ENCODE measurements at places on chromosomes 7 and 10. TPM values are rescaled to one million over a fixed set of nuclear protein-coding genes. Genes with fewer than 3 reads are reported as not detected.
A peak's percentile ranks its signal among the peaks of the same experiment; 100 is the strongest.

DNA sequence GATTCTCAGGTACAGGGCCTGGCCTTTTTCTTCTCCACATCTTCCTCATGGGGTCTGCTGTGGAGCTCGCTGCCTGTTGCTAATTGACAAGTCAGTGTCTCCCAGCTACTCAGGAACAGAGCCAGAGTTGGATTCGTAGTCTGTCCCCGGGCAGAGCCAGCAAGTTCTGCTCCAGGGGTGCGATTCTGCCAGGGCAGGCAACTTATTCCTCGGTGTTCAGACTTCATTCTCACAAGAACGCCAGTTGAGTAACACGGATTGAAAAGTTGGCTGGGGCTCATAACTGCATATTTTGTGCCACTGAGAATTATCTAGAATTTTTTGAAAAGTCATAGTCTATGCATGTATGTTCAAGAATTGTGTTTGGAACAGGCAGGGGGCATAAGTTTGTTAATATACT lies 336.7 kb upstream of the NPVF start:
- no peak for DNase-seq

GRCh38 chr7:155168597-155169480 lies 98.7 kb downstream of the HTR5A start:
- DNase-seq, result no peak

- DNase-seq, result no peak
Observed at GRCh38 chr7:88760136-88760515, 626 bp downstream of the ZNF804B start.

DNA sequence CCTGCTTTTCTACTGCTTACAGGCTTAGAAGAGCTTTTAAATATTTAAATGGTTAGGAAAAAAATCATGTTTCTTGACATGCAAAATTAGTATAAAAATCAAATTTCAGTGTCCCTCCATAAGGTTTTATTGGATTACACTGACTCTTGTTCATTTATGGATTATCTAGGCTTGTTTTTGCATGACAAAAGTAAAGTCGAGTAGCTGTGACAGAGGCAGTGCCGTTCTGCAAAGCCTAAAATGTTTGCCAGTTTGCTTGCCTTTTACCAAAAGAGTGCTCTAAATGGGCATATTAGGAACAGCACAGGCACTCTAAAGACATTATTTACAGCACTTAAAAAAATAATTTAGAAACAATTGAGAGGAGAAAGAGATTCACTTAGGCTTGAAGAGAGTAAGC lies 139.6 kb downstream of the TSPAN12 start:
- DNase-seq, result no peak

The AEBP1 gene
- 1.1 TPM for total RNA-seq

The GBX1 gene
- total RNA-seq, result not detected

The OR13A1 gene
- total RNA-seq, result not detected

The RAPGEF5 gene
- 0.28 TPM for total RNA-seq

DNA sequence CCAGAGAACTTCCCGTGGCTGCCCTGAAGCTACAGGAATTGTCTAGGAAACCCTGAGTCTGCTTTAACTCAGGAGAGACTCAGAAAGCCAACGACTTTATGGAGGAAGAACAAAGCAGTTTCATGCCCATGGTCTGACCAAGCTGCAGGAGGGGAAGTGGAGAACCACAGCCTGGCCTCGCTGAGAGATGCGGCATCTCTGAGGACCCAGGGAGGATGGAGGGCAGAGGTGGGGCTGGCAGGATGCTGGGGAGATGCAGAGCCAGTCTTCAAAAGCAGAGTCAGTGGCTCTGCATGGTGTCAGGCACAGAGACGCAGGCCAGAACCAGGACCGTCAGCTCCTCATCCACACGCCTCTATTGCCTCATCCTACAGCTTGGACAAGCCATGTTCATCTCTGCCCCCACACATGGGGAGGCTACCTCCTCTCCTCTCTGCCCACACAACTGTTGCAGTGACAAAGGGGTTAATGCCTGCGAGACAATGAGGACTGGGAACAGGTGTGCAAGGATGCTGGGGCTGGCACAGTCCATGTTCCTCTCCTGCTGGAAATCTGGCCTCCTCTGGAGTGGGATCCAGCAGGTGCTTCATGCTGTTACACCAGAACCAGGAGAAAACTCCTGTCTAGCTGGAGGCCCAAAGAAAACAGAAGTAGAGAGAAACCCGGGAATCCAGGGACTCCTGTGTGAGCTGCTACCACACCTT lies 267.0 kb downstream of the PLXNA4 start:
- DNase-seq, result no peak

DNA sequence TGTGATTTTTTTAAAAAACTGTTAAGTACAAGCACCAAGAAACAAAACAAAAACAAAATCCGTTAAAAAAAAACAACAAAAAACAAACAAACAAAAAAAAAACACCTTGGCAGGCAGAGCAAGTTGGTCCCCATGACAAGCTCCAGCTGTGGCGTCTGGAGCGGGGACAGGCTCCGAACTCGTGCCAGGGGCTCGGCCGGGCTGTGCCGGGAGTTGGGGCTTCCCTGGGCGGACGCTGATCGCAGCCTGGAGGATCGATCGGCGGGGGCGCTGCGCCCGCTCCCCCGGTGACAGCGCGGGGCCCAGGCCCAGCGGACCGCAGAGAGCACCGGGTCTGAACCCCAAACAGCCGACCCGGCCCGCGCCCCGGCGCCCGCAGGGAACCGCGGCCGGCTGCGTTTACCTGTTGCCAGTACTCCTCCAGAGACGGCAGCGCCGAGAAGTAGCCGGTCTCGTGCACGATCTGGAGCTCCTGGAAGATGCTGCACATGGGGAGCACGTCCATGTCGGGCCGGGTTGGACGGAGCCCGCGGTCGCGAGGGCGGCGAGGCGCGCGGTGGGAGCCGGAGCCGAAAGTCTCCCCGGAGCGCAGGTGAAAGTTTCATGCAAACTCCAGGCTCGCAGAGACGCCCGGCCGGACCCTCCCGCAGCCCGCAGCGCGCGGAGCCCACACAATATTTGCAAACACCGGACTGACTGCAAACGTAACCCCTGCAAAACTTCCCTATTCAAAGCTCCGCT lies at the start of gene KLF6:
Gene KLF6 (minus strand): TSS at position 700 of the 741 bp plus-strand sequence. CDS start 195 bp downstream, at position 505.
- peak; percentile 28 for DNase-seq

GRCh38 chr7:79400222-79400621 lies 53.2 kb downstream of the MAGI2 start:
- no peak for DNase-seq

- no peak for DNase-seq
Observed at GRCh38 chr7:70953796-70954195, 178.1 kb upstream of the GALNT17 start.

DNA sequence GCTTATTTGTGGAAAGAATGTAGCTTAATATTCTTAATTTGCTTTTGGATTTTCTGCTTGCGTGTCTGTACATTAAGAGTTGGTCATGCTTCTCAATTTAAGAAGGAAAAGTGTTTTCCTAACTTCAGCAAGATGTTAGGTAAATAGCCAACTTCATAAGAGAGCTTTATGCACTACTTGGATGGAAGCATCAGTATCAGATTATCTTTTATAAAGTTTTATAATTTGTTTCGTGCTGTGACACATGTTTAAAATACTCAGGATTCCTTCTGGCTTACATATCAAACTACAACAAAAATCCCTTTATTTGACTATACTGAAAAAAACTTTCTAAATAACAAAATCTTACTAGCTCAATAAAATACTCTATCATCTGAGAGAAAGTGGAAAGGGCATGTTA lies 34.8 kb upstream of the AGR2 start:
- peak; percentile 41 for DNase-seq

DNA sequence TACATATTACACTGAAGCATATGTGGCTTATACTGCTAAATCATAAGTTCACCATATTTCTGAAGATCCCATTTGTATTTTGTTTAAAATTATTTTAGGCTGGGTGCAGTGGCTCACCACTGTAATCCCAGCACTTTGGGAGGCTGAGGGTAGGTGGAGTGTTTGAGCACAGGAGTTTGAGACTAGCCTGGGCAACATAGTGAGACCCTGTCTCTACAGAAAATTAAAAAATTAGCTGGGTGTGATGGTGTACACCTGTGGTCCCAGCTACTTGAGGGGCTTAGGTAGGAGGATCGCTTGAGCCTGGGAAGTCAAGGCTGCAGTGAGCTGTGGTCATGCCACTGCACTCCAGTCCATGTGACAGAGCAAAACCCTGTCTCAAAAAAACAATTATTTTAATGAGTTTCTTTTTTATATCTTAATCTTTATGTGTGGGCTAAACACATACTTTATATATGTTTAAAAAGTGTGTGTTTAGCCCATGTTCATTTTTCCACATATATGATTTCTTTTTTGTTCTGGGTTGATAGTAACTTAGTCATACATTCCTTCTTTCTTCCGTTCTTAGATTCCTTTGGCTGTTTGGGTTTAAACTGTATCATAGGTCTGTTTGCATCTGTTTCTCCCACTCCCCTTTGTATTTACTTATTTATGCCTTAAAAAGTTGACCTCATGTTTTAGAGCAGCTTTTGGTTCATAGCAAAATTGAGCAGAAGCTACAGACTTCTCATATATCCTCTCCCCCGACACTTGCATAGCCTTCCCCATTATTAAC lies 33.5 kb downstream of the RSBN1L start:
- DNase-seq, result peak; percentile 31

The SLC26A4 gene
- total RNA-seq, result 0.56 TPM

DNA sequence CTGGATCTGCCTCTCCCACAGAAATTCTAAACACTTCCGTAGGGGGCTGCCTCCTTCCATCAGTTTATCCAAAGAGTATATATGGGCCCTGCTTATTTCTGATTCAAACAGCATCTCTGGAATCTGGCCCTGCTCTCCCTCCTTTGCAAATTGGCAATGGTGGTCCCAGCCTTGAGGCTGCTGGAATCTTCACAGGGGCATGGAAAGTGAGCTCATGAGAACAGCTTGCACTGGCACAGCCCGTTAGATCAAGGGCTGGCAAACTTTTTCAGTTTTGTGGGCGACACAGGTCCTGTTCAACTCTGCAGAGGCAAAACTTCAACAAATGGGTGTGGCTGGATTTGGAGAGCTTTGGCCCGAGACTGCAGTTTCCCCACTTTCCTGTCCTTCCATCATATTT lies 526.9 kb downstream of the KCNMA1 start:
- DNase-seq, result no peak

GRCh38 chr10:6170638-6171037 lies 32.1 kb upstream of the PFKFB3 start:
- no peak for DNase-seq

DNA sequence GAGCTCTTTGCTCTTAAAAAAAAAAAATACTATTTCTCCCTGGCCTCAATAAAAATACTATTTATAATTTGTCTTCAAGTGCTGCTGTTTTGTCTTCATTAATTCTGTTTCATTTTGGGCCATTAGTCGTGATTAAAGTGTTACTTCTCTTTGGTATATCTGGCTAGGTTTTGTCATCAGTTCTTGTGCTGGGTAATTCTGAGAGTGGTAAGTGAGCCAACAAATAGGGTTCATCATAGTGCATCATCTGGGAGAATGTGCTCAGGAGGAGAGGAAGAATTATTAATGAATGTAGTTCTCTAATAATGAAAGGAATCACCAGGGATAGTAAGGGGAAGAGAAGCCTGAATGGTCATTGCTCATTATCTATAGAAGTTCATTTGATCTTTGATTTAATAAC lies 70.0 kb downstream of the LCOR start:
- no peak for DNase-seq

The KEL gene
- not detected for total RNA-seq

The HABP2 gene
- not detected for total RNA-seq

DNA sequence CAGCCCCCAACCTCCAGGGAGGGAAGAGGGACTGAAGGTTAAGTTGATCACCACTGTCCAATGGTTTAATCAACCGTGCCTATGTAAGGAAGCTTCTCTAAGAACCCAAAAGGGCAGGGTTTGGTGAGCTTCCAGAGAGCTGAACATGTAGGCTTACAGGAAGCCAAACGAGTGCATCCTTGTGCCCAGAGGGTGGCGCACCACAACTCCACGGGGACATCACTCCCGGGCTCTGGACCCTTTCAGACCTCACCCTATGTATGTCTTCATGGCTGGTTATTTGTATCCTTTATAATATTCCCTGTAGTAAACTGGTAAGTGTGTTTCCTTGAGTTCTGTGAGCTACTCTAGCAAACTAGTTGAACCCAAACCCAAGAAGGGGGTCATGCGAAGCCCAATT lies 11.5 kb upstream of the NFKB2 start:
- no peak for DNase-seq

GRCh38 chr7:18140943-18141342 lies 113.3 kb upstream of the PRPS1L1 start:
- DNase-seq, result no peak

- DNase-seq, result peak; percentile 44
Observed at GRCh38 chr10:14579405-14579804, 195.3 kb downstream of the FAM107B start.

DNA sequence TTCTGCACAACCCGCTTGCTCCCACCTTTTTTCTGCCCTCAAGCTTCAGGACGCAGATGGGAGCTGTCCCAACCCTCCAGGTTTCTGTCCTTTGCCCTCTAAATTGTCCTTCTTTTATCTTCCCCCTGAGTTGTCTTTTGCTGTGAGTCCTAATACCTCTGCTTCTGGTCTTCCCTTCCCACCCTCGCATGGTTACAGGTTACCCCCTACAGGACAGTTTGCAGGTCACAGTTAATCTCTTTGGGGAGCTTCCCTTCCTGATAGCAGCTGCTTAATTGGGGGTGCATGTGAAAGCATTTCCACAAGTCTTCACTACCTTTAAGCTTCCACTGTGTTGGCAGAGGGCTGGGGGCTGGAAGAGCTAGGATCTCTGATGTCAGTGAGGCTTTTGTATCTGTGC lies 121.5 kb upstream of the CXCL12 start:
- no peak for DNase-seq

DNA sequence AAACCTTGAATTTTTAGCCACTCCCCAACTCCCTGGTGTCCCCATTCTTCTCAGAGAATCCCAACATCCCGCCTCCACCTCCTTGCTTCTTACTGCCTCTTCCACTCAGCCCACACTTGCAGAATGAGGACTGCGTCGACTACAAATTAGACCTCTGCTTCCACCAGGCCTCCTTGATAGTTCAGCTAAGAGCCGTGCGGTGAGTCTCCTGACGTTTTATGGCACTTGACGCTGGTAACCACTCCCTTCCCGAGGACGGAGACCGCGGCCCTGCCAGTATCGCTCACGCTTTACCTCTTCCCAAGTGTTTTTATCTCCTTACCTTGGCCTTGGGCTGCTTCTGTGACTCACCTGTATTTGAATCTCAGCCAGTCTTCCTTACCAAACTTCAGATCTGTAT lies 31.1 kb downstream of the RBM17 start:
- no peak for DNase-seq

DNA sequence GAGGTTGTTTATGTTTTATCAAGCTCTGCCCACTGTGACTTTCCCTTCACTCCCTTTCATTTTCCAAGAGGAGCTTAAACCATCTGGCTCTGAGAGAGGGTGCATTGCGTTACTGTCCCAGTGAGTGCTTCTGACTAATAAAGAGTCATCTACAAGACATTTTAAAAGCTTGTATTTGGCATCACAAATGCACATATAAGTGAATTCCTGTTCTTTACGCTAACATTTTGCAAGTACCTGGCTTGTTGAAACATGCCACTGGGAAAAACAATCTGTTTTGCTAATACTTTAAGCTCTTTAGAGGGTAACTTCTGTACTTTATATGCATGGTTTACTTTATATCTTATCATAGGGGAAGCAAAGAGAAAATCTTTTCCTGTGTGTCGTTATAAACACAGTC lies 534.6 kb upstream of the POM121L12 start:
- no peak for DNase-seq

The SPDYE9 gene
- total RNA-seq, result not detected

GRCh38 chr7:132075515-132075914 lies 500.8 kb downstream of the PLXNA4 start:
- no peak for DNase-seq

- DNase-seq, result peak; percentile 17
Observed at GRCh38 chr7:103989200-103989784, at the start of gene RELN. Gene RELN (minus strand): TSS chr7:103989658. CDS start chr7:103989356, 302 bp downstream.

GRCh38 chr7:43039346-43039745 lies 73.1 kb upstream of the HECW1 start:
- no peak for DNase-seq
